Mesenteric fat pad (tissue), 1 donor: ENCODE measurements at places on chromosomes 5 and 9.

- DNase-seq: no peak
Measured at GRCh38 chr5:81852291-81853029, 101.6 kb upstream of the SSBP2 start.

GRCh38 chr9:92941861-92942260 is 5.5 kb upstream of the FGD3 start:
- DNase-seq: no peak

DNA sequence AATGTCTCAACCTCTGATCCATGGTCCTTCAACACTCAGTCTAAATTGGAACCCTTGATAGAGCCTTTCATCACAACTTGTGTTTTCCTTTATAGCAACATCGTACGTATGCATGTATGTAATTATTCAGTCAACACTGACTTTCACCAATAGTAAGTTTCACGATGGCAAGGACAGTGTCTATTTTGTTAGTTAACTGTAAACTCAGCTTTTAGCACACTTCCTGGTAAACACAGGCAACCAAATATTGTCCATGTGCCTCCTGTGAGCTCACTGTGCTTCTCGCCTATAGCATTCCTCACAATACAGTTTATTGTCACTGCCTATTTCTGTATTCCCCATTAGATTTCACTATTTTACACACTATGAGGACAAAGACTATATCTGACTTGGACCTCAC is 323.1 kb downstream of the DEPDC1B start:
- DNase-seq: no peak

GRCh38 chr5:159017786-159018185 is 81.9 kb downstream of the EBF1 start:
- no peak for DNase-seq

GRCh38 chr9:105273731-105274130 is 29.3 kb downstream of the SLC44A1 start:
- DNase-seq: no peak

DNA sequence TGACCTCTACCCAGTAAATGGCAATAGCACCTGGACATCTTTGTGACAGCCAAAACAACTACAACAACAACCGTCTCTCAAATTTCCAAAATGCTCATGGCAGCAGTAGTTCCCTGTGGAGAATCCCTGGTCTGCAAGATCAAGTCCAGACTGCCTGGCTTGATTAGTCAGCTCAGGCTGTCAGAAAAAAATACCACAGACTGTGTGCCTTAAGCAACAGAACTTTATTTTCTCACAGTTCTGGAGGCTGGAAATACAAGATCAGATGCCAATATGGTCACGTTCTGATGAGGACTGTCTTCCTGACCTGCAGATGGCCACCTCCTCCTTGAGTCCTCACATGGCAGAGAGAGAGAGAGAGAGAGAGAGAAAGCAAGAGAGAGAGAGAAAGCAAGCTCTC is 52.3 kb upstream of the MOCS2 start:
- no peak for DNase-seq

DNA sequence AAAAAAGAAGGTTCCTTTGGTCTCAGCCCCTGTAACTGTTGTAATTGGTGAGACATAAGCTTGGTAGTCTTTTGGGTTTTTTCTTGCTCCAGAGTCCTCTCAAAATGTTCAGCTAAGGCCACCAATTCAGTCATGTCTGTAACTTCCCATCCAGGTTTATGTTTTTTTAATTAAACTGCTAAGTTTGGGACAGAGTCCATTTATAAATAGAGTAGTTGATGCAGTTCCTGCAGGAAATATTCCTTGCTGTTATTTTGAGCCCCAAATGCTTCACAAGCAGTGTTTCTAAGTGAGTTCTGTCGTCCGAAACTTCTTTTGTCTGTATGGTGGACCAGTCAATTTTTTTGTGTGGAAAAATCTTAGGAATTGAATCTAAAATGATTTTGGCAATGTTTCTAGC is 155.0 kb downstream of the AOPEP start:
- DNase-seq: no peak
